ENCODE measurements at places on chromosomes 3 and 15.
A peak's percentile ranks its signal among the peaks of the same experiment; 100 is the strongest.

- DNase-seq: no peak
These were observed 831.7 kb upstream of the ARPP21 start for GRCh38 chr3:34807611-34808010.

- no peak for DNase-seq
These were observed 141.8 kb downstream of the ALDH1A2 start for GRCh38 chr15:57923750-57924149.

GRCh38 chr3:101377796-101378195, 57.4 kb upstream of the IMPG2 start:
- peak; percentile 6 for DNase-seq

DNA sequence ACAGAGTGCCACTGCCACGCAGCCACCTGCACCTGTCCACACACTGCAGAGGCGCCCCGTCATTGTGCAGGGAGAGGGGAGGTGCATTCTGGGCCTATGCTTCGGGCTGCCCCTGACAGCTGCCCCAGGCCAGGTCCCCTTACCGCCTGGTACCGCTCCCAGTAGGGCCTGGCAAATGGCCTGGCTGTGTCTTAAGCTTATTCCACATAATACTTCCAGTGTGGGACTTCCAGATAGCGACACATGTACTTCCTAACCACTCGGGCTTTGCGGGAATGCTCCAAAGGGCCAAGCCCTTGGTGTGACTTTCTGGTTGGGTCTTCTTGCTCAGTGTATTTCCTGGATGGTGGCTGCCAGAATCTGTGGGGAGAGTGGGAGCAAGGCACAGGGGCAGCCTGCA, 254.3 kb upstream of the CHRNA7 start:
- peak; percentile 50 for DNase-seq

- DNase-seq: no peak
These were observed 32.2 kb downstream of the CD276 start for GRCh38 chr15:73716417-73716816.

- no peak for DNase-seq
These were observed 193.1 kb downstream of the EPHA3 start for GRCh38 chr3:89300526-89300925.

DNA sequence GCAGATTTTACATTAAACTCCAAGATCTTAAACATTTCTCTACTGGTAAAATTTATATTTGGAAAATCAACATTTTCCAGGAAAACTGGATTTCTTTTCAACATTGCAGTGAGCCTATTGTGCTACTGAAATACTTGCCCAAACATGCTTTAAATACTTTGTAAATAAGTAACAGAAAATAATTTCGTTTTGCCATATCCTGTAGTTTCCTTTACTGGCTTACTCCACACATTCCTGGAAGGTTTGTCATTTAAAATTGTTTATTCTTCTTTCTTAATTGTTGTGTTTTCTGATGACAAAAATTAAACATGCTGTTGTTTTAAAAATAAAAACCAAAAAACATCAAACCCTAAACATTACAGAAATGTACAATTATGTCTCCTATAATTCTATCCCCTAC, 22.0 kb downstream of the ACAD11 start:
- no peak for DNase-seq

DNA sequence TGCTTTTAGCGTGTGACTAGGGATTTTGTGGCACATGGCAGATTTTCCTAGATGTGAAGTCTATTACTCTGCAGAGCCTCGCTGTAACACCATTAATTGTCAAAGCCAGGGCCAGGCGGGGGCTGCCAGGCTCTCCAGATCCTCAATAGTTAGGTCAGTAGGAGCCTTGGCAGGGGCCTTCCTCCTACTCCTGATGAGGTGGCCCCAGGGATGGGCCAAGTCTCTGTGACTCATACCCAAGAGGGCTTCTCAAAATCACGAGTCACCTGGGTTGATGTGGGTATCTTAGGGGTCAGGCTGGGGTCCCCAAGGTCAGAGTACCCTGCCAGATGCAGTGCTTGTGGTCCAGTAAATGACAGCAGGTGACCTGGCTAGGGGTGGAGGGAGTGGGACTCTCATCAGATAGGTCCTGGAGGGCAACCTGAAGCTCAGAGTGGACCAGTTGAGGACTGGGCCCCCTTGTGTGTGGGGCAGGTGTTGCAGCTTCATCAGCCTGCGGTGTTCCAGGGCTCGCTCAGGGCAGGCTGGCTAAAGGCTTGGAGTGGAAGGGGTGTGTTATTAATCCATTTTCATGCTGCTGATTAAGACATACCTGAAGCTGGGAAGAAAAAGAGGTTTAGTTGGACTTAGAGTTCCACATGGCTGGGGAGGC, 88.5 kb upstream of the MYZAP start:
- DNase-seq: peak; percentile 43

DNA sequence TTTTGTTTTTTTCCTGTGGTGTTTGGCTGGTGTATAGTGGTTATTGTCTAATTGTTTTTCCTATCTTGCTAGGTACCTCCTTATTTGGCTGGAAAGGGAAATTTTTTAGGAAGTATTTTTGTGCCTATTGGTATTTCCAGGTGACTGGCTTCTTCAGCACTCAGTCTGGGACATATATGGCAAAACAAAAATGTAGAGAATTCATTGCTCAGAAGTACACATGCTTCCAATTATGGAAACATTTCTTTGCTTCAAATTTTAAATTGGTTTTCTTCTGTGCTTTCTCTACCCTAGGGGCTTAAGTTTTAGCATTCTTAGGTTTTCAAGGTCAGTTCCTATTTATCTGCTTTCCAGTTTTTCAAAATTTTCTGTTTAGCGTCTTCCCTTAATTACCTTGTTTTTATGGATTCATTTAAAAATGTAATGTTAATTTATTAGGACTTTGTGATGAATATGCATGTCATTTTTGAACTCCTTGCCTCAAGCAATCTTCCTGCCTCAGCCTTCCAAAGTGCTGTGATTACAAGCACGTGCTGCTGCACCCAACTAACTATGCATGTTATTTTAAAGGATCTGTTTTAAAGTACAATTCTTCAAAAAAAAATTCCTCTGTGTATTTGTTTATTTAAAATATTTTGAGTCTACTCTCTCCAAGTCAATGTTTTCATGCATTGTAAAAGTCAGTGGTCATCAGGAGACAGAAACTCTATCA, 231.9 kb upstream of the DPPA4 start:
- no peak for DNase-seq

- DNase-seq: no peak
These were observed 37.7 kb upstream of the KLHL25 start for GRCh38 chr15:85832394-85832793.

DNA sequence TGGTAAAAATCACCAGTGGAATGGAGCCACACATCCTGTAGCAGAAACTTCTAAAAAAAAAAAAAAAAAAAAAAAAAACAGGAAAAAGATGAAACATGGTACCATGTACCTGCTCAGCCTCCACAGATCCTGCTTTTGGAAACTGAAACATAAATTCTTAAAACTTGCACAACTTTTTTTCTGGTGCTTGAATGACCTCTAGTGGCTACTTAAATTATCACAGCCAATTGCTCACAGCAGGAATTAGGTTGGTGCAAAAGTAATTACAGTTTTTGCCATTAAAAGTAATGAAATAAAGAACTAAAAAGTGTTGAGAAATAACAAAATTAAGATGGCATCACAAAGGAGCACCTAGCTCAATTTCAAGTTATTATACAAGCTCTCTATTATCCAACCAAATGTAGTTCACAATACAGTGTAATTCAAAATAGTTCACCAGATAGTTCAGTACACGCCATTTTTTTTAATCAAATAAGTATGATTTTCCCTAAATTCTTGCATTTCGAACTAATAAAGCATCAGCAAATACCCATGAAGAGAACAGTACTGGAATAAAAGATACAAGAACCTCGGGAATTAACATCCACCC, 80.6 kb downstream of the ULK4 start:
- DNase-seq: peak; percentile 70

DNA sequence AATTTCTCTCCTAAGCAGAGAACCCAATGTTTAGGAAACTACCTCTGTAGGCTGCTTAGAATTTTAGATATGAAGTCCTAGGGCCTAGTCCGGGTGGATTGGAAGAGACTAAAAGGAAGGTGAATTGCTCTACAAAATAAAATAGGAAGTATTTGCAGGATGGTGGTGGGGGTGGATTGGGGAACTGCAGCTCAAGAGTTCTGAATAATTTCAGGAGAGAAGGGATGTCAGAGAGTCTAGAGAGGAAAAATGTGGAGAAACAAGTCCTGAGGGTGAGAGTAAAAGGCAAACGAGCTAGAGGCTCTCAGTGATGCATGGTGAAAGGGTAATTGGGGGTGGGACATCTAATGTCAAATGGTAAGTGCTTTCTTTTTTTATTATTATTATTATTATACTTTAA, 10.2 kb upstream of the CP start:
- no peak for DNase-seq

DNA sequence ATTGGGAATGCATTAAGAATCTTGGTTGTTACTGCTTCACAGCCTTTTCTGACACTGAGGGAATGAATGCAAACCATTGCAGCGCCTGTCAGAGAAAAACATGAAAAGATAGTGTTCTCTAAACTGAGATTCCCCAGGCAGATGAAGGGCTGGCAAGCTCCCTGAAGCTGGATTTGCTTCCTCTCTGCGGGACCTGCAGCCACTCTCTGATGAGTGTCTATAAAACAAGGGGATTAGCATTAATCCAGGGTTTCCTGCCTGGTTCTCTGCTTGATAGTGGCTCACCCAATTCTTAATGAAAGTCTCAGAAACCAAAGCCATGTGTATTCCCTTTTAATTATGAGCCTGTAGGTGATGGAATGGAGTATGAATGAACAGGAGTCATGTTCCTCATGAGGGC, 344.3 kb upstream of the UMPS start:
- no peak for DNase-seq

DNA sequence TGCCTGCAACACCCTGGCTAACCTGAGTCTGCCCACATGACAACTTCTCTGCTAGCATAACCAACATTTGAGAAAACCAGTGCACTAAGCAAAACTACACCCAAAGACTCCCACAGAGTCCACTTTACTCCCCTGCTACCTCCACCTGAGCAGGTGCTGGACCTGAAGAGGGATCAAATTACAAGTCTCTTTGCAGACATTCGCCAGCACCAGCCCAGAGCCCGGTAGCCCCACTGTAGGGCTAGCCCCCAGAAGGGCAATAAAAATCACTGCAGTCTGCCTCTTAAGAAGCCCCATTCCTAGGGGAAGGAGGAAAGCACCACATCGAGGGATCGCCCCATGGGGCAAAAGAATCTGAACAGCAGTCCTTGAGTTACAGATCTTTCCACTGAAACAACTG, 472.2 kb downstream of the GRM7 start:
- DNase-seq: no peak

- DNase-seq: no peak
These were observed 346.6 kb upstream of the DCBLD2 start for GRCh38 chr3:99248130-99248529.

- DNase-seq: peak; percentile 84
These were observed 16.3 kb upstream of the JMJD7 start for GRCh38 chr15:41811432-41812195.

GRCh38 chr3:32973982-32974381, 22.5 kb downstream of the CCR4 start:
- DNase-seq: no peak

- no peak for DNase-seq
These were observed 33.8 kb downstream of the ALDH1L1 start for GRCh38 chr3:126146525-126147146.

DNA sequence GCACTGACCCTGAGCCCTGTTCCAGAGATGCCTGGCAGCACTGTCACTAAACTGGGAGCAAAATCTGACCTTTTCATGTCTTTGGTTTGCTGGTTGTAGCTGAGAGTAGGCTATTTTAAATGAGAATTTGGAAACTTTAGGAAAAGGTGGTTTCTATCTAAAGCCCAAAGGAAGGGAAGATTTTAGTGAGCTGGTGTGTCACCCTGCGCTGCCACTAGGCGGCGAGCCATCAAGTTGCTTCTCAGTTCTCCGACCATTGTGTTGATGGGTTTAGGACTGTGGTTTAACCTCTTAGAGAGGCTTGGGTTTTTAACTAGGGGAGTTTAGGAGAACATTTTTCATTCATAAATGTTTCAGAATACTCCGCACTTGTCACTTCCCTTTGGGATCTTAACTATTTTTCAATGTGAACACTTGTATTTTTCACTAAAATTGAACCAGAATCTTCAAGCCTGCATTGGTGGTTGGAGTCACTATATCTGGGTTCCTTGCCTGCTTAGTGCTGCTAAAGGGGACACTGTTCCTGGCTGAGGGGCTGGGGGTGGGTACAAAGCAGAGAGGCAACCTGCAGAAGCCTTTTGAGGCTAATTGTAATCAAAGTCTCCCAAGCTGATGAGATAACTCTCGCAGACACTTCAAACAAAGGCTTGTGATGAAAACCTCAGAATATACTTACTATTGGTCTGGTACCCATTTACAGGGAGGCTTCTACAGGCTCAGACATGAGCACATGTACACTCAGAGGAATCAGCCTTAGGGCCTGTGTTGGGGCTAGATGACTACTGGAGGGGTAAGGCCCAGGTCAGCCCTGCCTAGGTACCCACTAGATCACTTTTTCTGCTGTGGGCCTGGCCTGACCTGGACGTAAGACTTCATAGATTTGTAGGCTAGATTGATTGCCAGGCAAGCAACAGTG, 16.8 kb downstream of the EXOSC7 start:
- peak; percentile 25 for DNase-seq

DNA sequence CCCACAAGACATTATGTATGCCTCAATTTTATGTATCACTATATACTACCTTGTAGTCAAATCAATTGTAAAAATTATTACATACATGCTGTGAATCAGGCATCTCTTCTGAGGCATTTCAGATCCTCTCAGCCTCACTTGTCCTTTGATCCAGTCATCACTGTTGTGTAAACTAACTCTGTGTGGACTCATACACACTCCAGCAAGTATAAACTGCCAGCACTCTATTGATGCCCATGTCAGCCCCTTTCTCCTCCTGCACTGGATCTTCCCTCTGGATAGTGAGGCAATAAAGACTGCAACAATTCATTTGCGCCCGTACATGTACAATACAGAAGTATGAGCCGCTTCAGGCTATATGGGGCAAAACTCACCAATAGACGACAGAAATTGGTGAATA, 364.7 kb upstream of the TGFBR2 start:
- no peak for DNase-seq

DNA sequence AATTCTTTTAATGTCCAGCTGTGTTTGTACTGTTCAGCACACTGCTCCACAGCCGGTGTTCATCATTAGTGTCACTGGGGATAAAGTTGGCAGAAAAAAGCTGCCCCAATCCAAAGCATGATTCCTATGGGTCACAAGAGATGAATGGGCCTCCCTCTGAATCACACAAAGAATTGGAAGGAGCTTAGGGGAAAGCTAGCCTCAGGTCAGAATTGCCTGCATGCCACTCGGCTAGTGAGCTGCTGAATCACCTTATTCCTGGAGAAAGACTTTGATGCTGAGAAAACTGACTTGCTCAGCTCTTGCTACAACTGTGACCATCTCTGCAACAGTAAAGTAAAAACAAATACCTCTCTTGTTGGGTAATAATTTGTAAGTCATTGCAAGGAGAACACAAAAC, 3.5 kb downstream of the CCK start:
- DNase-seq: no peak

- no peak for DNase-seq
These were observed 19.0 kb downstream of the SPATA12 start for GRCh38 chr3:57079474-57079831.

- DNase-seq: no peak
These were observed 32.0 kb upstream of the SEMA6D start for GRCh38 chr15:47685141-47685870.

Data from cerebellar cortex (tissue), 1 donor.